Effector memory CD4-positive, alpha-beta T cell (primary cell): ENCODE measurements at places on chromosomes 7 and 10.

DNA sequence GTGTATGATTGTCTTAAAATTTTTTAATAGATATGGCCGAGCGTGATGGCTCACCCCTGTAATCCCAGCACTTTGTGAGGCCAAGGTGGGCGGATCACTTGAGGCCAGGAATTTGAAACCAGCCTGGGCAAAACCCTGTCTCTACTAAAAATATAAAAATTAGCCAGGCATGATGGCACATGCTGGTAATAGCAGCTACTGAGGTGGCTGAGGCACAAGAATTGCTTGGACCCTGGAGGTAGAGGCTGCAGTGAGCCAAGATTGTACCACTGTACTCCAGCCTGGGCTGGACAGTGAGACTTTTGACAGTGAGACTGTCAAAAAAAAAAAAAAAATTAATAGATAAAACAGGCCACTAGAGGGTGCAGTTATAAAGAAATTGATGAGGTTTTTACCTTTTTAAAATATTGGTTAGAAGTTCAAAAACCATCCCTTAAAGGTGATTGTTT, 20.5 kb downstream of the NOM1 start:
- DNase-seq: no peak

DNA sequence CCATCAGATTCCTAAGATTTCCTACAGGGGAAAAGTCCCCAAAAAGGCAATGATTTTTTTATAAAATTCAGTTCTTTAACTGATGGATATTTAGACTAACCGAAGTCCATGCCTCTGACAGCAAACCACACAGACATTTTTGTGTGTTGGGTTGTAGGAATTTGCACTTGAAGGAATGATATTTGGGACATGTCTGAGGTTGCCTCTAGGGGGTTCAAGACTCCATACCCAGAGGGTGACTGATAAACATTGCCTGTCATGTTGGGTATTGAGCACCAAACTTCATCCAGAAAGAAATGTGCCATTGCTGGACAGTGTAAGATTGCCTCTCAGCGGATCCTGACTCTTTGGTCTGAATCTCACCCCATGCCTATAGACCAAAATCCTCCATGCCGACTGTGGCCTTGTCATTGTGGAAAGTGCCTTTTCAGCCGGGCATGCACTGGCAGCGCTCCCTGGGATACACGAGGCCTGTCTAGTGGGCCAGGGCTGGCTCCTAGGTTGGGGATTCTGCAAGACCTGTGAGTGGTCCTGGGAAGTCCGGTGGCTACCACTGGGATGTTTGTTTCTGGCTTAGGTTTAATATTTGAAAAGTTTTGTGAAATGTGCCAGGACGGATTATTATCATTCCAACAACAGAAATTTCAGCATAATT, 252.9 kb downstream of the WDR37 start:
- no peak for DNase-seq

DNA sequence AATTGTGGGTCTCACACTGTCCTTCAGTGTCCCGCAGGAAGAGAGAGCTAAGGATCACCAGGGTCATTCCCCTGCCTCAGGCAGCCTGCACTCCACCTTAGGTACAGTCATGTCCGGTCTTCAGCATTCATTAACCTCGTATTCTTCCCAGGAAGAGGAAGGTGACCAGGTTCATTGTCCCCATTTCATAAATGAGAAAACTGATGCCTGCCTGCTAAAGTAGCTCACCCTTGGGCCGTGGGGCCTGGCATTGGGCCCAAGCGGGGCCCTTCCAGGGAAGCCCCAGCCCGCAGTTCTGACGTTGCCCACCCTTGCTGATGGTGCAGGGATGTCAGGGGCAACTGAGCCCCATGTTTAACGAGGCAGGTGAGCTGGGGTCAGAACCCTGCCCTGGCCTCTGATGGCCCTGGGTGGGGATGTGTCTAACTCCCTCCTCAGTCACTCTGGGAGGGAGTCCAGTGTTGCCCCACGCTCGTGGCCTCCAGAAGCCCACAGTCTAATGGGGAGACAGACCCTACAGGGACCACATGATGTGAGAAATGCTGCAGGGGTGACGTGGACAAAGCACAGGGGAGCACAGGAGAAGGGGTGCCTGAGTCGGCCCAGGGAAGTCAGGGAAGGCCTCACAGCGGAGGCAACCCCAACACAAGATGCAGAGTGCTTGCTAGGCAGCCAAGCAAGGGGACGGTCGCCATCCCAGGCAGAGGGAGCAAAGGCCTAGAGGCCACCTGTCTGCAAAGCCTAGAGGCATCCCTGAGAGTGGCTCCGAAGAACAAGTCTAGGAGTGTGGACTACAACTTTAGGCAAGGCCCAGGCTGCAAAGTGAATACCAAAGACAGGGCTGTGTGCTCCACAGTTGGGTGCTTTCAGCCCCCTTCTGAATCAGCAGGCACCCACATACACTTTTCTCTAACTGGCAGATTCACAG, 25.1 kb downstream of the DDIT4 start:
- DNase-seq: no peak

DNA sequence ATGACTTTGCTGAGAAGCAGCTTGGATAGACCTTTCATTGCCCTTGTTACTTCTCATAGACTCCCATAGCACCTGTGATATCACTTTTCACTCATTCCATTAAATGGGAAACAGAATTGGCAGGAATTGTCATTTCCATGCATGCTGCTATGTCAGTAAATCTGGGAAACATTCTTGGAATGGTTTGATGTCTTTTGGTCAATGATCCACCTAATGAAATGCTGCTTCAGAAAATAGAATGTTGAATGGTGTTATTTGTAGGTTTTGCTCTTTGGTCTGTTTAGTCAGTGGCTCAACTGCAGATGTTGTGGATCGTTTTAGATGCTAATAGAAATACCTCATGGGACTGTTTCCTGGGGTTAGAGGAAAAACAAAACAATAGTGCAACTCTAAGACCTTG, 127.8 kb downstream of the PLPP4 start:
- DNase-seq: no peak

- no peak for DNase-seq
Measured at GRCh38 chr7:69465262-69465661, 133.0 kb upstream of the AUTS2 start.

GRCh38 chr7:23093546-23093945, 12.0 kb upstream of the KLHL7 start:
- no peak for DNase-seq

- no peak for DNase-seq
Measured at GRCh38 chr10:114631090-114631665, 26.9 kb downstream of the ABLIM1 start.

- DNase-seq: peak; percentile 10
Measured at GRCh38 chr10:69716711-69717560, 84.8 kb upstream of the COL13A1 start.

DNA sequence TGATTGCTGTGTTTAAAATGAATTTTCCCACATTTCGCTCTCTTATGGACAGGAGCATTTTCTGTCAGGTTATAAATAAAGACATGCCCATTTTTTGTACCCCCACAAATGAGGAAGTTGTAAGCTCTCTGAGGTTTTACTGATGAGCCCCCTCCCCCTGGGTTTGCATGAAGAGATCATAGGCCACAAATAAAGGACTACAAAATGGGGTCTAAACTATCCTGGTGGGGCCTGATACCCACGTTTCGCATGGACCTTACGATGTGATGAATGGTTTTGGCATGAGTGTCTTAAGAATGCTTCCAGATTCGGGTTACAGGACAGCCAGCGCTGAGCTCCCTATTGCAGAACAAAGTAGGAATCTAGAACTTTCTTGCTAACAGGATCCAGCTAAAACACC, 5.8 kb downstream of the IKZF1 start:
- no peak for DNase-seq

GRCh38 chr7:148763622-148764021, 64.9 kb downstream of the CUL1 start:
- no peak for DNase-seq

DNA sequence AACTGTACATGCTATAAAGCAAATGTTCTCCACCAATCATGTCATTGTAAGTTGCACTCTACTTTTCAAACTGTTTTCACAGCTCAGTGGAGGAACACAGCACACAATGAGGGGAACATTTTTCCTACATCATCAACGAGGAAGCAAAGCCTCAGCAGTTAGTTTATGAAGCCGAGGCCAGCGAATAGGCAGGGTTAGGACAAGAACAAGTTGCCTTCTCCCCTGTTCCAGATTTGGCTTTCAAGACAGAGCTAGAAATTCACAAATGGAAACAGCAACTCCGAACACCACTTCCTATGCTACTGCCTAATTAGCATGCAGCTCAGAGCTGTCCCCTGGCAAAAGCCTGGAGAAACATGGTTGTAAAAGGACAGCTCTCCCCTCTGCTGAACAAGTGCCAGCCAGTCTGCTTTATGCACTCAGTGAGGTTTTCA, 19.8 kb downstream of the ITGB8 start:
- DNase-seq: no peak

- DNase-seq: no peak
Measured at GRCh38 chr7:64838691-64839090, 44.5 kb downstream of the ZNF138 start.

DNA sequence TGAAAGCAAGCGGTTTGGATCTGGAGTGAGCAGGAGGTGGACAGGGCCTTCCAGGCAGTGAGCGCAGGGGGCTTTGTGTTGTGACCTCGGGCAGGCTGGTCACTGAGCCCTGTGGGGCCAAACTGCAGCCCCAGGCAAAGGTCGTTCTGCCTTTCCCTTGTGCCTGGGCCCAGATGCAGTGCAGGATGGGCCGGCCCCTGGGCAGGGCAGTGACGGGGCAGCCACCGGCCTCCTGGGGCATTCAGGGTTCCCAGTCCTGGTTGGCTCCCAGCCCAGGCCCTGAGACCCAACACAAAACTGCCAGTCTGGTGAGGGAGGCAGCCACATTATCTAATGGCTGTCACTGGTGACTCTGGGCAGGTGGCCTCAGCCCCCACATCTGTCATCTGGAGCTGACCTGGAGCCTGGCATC, 7.1 kb downstream of the ARPC1B start:
- no peak for DNase-seq

GRCh38 chr7:79982141-79982770, 152.4 kb upstream of the GNAI1 start:
- no peak for DNase-seq

- DNase-seq: no peak
Measured at GRCh38 chr10:119651514-119652360, 557 bp downstream of the BAG3 start.
